NCI-H1694 (cell line): ENCODE measurements at places on chromosomes 1 and 21.

DNA sequence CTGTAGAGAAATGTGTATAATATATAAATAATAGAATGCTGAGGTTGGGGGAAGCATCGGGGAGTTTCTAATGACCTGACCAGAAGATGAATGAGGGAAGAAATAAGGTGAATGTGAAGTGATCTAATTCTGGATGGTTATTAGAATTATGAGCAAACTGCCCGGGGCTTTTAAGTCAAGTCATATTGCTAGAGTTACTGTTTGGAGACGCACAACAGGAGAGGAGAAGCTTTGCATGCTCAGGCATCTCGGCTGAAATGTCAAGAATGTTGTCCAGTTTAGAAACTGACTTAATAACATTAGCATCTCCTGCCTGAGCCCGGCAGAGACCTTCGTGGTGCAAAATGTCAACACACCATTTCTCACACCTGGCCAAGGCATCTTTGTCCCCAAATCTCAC is 119.1 kb downstream of the RRAGC start:
- DNase-seq: no peak

DNA sequence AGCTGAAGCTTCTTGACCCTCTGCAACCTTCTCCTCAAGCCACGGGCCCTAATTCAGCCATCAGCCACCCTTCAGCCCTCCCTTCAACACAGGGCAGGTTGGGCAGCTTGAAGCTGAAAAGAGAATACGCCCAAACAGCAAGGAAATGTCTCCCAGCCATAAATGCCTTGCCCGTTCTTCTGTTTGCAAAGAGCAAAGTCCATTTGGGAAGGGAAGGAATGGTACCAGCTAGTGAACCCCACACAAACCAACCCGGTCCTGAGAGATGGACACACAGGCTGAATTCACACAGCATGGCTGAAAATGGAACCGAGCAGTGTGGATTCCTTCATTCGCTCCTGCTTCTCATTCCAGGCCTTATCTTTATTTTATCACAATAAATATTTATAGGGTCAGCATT is 11.5 kb downstream of the PLEKHA6 start:
- no peak for DNase-seq

DNA sequence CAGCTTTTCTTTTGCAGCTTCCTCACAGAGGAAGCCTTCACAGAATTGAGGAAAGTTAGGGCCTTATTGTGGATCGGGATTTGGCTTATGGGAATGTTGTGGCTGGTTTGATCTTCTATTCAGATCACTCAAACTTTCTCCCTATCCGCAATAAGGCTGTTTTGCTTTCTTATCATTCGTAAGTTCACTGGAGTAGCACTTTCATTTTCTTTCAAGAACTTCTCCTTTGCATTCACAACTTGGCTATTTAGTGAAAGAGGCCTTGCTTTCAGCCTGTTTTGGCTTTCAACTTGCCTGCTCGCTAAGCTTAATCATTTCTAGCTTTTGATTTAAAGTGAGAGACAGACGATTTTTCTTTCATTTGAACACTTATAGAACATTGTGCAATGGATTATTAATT is 181.9 kb upstream of the B3GALT2 start:
- no peak for DNase-seq

DNA sequence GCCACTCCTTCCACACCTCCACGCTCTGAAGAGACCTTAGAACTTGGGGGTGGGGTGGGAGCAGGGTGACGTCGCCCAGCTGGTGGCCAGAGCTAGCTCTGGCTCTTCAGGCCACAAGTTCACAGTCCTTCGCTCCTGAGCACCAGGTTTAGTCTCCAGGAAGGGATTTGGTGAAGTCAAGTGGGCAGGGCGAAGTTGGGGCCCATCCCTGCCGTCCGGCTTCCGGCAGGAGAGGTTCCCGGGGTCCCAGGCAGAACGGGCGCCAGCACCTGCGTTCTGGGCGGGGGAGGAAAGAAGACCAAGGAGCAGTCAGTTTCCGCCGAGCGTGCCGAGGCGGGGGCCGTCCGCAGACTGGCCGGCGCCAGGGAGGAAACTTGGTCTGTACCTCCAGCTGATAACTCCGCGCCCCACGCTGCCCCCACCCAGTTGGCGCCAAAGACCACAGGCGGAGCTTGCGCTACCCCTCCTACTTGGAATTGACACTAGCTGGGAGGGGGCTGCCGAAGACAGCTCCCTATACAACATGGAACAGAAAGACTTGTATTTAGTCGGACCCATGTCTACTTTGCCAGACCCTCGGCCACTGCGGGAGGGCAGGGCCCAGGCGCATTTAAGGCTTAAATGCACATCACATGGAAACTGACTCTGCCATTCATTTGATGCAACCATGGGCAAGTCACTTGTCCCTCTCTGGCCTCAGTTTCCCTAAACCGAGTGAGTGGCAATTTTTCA is 995 bp downstream of the ID3 start:
- no peak for DNase-seq

DNA sequence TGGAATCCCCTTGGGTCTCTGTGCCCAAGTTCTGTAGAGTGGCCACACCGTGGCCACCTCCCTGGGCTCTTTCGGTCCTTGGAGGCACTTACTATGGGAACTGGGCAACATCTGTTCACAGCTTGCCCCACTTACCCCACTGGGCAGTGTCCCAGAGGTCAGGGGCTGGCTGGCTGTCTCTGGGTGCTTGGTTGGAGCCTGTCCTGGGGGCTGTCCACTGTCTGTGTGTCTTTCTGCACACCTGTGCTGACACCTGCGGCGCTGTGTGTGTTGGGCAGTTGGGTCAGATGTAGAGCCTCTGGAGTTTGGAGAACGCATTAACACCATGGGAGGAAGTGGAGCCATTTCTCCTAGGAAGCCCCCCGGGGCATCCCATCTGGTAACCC is 1.3 kb upstream of the TMEM54 start:
- no peak for DNase-seq

- no peak for DNase-seq
Observed at GRCh38 chr1:111978695-111979094, 10.8 kb downstream of the KCND3 start.

DNA sequence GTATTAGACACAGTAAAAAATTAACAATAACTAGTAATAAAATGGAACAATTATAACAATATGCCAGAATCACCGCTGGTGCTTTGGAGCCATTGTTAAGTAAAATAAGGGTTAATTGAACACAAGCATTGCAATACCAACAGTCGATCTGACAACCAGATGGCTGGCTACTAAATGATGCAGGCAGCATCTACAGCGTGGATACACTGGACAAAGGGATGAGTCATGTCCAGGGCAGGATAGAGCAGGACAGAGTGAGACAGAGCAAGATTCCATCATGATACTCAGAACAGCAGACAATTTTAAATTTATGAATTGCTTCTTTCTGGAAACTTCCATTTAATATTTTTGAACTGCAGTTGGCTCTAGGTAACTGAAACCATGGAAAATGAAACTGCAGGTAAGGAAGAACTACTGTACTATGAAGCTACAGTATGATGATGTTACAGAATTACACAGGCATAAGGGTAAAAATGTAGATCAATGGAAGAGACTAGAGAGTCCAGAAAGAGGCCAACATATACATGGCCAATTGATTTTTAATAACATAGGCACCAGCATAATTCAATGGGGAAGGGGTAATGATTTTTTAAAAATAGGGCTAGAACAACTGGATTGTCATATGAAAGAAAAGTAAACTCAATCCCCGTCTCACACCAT is 168.7 kb downstream of the RRAGC start:
- no peak for DNase-seq

DNA sequence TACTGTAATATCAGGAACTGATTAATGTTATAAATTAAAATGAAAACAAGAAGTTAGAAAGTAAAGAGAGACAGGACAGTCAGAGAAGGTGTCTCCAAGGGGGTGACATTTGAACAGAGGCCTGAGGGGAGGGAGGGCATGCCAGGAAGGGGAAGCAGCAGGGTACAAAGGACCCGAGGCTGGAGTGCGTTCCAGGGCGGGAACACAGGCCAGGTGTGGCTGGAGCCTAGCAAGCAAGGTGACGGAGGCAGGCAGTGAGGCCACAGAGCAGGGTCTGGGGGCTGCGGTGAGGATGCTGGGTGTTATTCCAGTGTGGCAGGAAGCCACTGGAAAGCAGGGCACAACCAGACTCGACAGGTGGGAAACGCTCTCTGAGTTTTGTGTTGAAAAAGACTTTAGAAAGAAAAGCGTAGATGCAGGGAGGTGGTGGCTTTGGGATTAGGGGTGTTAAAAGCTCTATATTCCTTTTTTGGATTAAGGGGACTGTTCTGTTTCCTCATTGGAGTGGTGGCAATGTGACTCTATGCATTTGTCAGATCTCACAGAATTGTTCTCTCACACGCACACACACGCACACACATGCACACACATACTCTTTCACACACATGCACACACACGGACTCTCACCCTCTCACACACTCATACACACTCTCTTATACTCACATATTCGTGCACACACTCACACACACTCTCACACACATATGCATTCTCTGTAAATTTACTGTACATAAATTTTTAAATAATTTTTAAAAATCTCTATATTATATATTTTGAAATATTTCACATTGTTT is 124.5 kb downstream of the GLIS1 start:
- DNase-seq: no peak

- no peak for DNase-seq
Observed at GRCh38 chr1:205786601-205787000, 11.3 kb upstream of the RAB29 start.
